HFFc6 (cell line): ENCODE measurements at places on chromosomes 7 and 10. TPM values are rescaled to one million over a fixed set of nuclear protein-coding genes. Genes with fewer than 3 reads are reported as not detected.

BRAT1 gene
- total RNA-seq = 25.1 to 27.7 TPM (median 25.8 TPM) in 3 replicates

AKR1C4 gene
- not detected in 2 replicates for total RNA-seq

UNCX gene
- total RNA-seq = not detected in 3 replicates

DNA sequence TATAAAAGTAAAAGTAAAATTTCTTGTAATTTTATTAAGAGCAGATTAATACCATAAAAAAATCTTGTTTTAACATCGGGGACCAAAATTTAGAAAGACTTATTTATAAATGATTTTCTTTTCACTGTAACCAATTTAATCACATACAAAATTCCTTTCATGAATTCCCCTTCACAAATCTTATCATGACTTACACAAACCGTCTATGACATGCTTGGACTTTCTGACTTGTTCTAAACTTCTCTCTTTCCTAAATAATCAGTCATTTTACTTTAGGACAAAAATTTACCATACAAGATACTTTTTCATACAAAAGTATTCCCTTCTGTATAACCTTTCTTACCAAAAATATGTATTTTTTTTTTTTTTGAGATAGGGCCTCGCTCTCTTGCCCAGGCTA is 9.3 kb downstream of the CROT start:
- peak; percentile 22 for DNase-seq

- no peak for DNase-seq
Measured at GRCh38 chr10:99297033-99297432, 32.1 kb upstream of the CNNM1 start.

GRCh38 chr7:104174798-104175197 is 33.0 kb downstream of the ORC5 start:
- no peak for DNase-seq

DNA sequence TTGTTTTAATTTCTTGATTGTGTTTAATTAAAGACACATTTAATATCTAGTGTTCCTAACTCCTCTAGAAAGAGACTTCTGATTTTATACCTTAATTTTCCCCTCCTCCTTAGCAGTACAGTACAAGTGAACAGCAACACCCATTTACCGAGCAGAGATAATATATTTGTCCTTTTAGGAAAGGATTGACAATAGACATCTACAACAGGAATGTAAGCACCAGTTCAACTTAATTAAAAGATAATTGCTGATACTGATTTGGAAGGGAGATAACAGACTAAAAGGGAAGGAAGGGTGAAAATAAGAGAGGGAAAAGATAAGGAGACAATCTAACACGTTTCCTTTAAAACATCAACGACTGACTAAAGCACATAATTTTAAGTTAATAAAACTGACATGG is 119.3 kb downstream of the SRPK2 start:
- DNase-seq = no peak

GRCh38 chr10:72425133-72425532 is 70.4 kb upstream of the DNAJB12 start:
- DNase-seq = no peak

GRCh38 chr7:31100445-31100844 is 48.3 kb downstream of the ADCYAP1R1 start:
- DNase-seq = peak; percentile 33

GRCh38 chr7:104150470-104150869 is 57.3 kb downstream of the ORC5 start:
- DNase-seq = no peak

- no peak for DNase-seq
Measured at GRCh38 chr7:36180121-36180520, 27.1 kb downstream of the EEPD1 start.

DNA sequence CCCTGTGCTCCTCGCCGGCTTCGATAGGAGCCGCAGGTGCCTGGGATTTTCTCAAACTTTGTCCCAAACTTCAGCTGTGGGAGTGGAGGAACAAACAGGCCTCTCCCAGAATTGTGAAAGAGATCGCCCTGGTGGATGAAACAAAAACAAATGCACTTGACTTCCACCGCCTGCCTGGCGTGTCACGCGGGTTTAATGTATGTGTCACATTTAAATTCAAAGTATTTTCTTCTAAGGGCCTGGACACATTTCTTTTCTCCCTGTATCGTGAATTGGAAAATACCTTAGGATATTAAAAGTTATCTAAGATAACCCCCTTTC is 694 bp upstream of the WASL start:
- DNase-seq = peak; percentile 75

DNA sequence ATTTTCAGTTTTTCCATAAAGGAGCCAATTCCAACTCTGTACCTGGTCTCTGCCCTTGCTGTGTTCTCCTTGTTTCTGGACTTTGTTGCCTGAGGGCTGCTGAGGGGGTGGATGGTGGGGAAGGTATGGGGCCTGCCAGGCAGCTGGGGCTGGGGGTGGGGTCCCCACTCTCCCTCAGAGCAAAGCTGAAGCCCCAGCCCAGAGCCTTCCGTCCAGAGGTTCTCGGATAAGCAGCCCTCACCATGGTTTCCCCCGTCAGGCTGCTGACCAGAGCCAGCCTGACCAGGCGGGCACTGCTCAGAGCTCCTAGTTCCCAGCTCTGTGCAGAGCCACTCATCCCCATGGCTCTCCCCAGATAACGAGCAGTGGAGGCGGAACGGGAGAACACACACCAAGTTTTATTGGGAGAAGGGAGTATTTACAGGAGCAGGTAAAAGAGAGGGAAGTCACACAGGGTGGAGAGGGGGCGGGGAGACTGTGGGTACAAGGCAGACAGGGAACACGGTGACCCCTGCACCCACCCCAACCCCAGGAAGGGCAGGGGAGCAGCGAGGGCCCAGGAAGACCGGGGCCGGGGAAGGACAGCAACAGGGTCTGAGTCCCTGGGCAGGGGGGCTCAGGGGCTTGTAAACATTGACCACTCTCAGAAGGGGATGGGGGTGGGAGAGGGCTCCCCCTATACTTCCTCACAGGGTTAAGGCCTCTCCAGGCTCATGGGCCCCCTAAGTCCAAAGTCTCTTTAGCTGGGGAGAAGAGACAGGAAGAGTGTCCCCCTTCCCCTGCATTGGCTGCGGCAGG is 5.8 kb downstream of the GNB2 start:
- DNase-seq = no peak
